CD14-positive monocyte (primary cell): ENCODE measurements at places on chromosomes 5 and 9.
A peak's percentile ranks its signal among the peaks of the same experiment; 100 is the strongest.

DNA sequence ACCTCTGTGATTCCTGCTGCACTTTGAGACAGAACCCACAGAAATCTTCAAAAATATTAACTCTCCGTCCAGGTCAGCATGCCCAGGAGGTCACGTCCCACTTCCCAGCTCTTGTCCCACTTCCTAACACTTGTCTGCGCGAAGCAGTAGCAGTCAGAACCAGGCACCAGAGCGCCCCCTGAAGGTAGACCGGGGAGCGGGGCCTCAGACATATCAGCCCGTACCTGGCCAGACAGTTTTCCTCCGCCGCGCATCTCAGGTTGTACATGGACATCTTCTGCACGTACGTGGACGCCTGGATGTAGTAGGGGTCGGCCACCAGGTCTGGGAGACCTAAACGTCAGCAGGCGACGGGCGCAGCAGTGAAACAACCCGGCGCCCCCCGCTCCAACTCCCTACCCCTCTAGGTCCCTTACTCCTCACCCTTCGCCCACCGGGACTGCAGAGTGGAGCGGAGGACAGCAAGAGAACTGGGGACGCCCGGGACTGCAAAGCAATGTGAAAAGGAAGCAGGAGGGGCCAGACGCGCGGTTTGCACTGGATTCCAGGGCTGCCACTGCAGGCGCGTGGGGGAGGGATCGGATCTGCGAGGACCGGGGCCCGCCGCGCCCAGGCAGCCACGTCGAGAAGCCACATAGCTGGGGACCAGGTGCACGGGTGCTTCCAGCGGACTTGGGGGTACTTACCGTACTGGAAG, 1.2 kb downstream of the LOX start:
- peak; percentile 20 for DNase-seq

DNA sequence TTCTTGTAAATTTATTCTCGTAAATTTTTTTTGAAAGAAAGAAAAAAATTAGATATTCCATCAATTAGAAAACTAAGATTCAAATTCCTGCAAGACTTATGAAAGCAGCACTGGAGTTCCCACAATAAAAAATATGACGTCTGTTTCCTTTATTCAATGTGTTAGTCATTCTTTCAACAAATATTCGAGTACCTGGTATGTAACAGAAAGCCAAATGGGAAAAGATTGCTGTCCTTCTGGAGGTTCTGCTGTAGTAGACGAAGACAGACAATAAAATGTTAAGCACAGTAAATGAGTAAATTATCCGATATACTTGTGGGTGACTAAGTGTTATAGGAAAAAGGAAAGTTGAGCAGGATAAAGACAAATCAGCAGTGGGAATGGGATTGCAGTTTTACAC, 92.2 kb downstream of the ADAMTSL1 start:
- DNase-seq, result no peak

DNA sequence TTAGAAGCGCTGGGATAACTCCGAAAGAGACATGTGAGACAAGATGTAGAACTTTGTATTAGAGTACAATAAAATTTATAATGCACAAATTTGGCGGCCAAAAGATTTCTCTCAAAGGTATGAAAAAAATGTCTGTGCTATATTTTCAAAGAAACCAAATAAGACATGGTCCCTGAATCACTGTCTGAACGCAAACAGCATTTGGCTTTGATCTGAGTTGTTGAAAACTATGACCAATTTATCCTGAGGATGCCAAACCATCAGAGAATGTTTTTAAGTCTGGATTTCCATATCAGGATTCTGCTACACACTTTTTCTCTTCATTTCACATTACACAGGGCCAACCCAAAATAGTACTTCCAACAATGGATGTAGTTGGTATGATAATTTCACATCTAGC, 9.9 kb upstream of the GLIS3 start:
- DNase-seq, result no peak

DNA sequence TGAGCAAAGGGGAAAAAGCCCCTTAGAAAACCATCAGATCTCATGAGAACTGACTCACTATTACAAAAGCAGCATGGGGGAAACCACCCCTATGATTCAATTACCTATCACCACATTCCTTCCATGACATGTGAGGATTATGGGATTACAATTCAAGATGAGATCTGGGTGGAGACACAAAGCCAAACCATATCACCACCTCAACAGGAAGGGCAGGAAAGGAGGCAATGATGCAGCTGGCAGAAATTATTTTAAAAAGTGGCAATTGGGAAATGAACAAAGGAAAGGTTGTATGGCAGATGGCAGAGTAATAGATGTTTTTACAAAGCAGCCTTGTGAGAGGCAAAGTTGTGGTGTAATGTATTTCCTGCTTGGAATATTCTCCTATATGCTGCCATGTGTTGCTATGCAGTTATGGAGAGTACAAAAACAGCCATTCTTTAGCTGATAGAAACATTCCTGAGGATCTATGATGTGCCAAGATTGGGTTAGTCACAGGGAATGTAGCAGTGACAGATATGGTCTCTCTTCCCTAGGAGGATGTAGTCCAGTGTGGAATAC, 138.8 kb downstream of the SMC2 start:
- no peak for DNase-seq

GRCh38 chr5:68805444-68805843, 288.4 kb upstream of the SLC30A5 start:
- no peak for DNase-seq

- no peak for DNase-seq
Measured at GRCh38 chr9:119853126-119853525, 483.9 kb upstream of the BRINP1 start.

GRCh38 chr5:321726-322251, 275 bp downstream of the AHRR start:
- no peak for DNase-seq

- no peak for DNase-seq
Measured at GRCh38 chr5:22053195-22053594, 799.9 kb downstream of the CDH12 start.

- no peak for DNase-seq
Measured at GRCh38 chr5:101080462-101081240, 177.6 kb upstream of the ST8SIA4 start.

DNA sequence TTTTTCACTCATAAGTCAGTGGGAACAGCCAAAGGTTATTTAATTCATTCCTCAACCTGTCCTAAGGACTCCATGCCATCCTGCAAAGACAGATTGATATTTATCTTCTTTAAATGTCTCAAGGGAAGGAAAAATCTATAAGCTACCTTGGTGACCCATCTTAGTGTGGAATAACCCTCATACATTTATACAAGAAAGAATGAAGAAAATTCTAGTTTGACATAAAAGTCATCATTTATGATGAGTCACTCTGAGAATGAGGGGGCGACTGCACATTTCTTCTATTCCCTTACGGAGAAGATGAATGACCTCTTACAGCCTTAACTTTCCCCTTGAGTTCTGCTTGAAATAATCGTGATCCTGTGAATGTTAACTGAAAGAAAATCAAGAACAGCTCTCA, 26.8 kb upstream of the NUDT12 start:
- no peak for DNase-seq

- no peak for DNase-seq
Measured at GRCh38 chr5:180785794-180786221, 16.8 kb downstream of the MGAT1 start.

DNA sequence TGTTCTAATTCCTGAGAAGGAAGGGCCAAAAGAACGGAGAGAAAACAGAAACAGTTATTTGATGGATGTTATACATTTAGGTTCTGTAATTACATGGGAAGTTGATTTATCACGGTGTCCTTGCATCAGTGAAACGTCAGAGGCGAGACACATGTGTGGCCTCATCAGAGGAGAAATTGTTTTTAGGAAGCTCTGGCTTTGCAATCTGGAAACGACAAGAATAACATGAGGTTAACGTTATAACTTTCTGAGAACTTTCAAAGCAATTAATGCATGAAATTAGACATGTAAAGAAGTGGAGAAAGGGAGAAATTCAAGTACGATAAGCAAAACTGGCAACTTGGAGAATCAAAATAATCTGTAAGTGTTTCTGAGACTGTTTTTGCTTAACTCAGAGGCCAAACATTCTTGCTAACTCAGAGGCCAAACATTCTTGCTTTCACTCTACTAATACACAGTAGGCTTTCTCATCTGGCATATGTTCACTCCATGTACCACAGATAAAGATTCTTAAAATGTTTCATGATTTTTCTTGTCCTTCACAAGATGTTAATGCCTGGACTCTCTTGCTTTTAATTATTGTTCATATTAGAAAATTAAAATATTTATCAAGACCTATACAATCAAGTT, 933.0 kb downstream of the TLE4 start:
- no peak for DNase-seq

DNA sequence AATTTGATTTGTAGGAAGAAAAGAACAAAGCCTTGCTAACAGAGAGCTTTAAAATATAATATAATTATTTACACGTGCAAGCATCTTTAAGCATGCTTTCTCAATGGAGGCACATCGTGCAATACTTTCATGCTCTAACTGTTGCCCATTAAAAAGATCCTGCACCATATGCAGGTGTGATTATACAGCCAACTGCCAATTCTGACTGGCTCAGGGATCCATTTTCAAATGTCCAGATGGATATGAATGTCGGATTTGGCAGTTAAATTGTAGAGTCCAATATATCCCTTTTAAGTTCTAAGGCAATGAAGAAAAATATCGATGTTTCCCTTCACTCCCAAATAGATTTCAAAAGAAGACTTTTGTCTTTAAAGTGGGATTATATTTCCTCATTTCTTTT, 416.4 kb upstream of the CD180 start:
- no peak for DNase-seq

DNA sequence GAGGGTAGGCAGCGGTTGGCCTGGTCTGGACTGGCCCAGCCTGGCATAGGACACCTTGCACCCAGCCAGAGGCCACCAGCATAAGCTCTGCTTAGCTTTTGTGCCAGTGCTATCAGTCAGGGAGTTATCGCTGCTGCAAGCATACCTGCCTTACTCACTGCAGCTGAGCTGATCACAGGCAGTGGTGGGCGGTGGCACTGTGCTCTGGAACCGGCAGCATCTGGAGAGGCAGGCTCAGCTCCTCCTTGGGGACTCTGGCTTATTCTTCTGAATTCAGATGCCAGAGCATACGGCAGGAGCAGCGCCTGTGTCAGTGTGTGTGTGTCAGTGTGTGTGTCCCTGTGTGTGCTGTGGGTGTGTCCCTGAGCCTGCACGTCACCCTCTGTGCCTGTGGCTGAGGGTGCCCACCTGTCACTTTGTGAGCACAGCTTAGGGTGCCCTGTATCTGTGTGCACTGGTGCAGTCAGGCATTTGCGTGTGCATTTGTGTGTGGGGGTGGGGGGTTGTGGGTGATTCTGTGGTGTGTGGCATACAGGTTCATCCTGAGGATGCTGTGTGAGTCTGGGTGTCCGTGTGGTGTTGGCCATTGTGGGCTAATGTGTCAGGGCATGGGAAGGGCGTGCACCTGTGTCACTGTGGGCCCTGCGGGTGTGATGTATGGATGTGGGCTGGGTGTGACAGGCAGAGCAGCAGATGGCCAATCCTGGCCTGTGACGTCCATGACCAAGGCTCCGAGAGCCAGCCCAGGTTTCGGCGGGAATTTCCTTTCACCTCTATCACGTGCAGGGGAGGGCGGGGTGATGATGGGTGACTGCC, 23.5 kb downstream of the LMX1B start:
- no peak for DNase-seq

DNA sequence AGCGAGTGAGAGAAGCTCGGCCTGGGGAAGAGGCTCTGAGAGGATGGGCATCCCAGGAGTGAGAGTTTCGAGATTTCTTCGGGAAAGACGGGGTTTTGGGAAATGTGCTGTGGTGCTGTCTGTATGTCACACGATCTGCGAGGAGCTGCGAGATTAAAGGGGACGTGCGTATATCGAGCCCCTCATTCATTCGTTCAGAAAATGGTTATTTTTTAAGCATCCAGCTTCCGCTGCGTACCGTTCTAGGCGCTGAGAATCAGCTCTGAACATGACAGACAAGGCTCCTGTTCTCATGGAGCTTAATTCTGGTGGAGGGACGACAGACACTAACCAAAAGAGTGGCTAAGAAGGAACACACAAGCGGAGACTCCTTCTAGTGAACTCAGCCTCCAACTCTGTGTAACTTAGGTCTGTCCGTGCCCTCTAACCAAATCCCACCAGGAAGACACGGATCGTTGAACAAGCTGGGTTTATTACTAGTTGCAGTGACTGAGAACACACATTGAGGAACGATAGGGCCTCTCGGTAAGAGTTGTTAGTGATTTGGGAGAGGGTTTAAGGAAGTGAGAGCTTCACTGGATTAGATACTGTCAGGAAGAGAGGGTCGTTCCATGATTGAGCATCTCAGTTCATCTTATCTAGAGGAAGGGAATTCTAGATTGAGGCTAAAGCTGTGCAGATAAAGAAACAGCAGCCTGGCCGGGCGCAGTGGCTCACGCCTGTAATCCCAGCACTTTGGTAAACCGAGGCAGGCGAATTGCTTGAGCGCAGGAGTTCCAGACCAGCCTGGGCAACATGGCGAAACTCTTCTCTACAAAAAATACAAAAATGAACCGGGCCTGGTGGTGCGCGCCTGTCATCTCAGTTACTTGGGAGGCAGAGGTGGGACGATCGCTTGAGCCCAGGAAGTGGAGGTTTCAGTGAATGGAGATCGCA, 1.0 kb upstream of the FBXW11 start:
- DNase-seq, result peak; percentile 46

- DNase-seq, result no peak
Measured at GRCh38 chr5:59678943-59679342, 214.6 kb downstream of the PDE4D start.

DNA sequence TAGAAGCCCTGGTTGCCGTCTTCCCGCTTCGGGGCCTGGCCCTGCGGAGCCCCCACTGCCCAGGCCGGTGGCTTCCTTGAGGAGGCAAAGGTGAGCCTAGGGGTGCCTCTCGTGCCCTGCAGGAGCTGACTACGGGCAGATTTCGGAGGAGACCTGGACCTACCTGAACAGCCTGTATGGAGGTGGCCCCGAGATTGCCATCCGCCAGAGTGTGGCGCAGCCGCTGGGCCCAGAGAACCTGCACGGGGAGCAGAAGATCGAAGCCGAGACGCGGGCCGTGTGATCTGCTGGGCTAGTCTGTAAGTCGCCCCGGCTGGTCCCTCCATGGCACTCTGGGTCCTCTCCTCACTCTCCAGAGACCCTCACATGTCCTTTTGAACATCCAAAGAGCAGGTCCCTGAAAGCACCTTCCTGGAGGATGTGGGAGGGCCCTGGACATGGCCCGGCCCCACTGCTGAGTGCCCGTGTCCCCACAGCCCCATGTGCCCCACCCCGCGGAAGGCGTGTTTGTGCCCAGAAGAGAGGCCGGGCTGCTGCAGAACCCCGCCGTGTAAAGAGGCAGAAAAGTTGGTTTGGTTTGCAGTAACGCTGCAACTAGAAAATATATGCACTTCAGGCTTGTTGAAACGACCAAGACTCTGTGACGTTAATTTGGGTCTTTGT, 44.9 kb downstream of the USP20 start:
- DNase-seq, result no peak

DNA sequence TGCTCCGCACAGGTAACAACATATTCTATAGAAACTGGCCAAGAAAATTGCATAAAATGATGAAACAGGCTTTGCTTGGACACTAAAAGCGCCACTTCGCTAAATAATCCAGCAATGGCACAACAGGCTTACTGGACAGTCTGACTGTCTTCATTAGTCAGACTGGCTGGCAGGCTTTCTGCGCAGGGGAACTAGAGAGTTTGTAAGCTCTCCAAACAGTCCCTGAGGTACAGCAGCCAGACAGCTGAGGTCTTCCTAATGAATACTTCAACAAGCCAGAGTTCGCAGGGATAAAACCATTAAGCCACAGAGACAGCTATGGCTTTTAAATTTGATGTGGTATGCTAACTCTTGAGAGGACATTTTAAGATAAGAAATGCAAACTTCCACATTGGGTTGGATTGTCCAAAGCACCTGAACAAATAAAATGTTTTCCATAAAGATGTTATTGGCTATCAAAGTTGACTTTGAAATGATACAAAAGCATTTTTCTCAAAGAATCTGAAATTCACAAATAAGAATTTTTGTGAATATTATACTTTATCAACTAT, 20.7 kb downstream of the PLK2 start:
- no peak for DNase-seq
